Epithelial cell of proximal tubule (primary cell): ENCODE measurements at places on chromosomes 5 and 9.

DNA sequence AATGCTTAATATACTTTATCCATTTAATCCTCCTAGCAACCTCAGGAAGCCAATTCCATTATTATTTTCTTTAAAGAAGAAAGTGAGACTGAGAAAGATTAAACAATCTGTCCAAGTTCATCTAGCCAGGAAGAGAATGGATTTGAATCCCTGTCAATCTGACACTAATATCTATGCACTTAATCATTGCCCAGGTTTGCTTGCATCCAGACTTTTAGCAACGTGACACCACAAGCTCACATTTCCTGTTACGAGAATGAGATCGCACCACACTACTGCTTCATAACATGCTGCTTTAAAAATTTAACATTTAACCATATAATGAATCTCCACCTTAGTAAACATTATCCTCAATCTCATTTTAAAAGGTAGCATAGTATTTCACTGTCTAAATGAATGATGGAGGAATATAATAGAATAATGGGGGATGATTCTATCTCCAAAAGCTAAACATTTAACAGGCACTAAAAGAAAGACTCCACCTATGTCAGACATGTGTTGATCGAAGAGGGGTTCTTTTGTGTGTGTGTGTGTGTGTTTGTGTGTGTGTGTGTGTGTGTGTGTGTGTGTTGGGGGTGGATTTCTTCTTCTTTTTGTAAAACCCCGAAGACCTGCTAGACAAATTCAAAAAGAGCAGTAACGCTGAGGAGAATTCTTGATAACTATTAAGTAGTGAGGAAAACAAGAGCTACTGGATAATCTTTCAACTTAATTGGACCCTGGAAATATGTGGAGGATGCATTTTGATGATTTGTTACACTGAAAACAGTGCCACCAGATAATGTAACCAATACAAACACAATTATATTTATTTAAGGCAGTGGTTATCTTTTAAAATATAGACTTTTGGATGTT, 138.7 kb upstream of the NR3C1 start:
- DNase-seq: no peak

DNA sequence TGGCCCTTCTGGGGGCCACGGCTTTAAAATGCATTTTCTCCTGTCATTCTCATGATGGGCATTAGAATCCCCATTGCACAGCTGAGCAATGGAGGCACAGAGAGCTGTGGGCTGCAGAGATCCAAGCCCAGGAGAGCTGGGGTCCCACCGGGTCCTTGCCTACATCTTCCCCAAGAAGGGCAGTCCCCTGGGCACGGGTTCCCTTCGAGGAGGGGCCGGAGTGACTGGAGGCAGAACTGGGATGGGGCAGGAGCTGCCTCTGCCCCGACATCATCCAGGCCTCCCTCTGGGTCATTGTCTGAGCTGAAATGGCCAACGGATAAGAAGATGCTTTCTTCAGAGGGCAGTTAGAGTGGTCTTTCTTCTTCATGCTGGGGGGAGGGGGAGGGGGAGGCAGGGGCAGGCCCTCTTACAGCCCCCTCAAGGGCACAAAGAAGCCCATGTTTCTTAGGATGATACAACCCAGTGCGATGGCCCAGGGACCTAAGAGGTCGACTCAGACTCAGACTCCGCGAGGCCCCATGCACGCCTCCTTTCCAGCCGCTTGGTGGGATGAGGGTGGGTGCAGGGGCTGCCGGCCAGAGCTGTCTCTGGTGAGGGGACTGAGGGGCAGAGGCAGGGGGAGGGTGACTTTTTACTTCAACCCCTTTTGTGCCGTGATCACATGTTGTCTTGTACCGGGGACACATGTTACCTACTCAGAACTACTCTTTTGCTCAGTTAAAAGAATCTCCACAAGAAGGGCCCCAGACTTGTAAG, 112.4 kb upstream of the IRX2 start:
- no peak for DNase-seq

DNA sequence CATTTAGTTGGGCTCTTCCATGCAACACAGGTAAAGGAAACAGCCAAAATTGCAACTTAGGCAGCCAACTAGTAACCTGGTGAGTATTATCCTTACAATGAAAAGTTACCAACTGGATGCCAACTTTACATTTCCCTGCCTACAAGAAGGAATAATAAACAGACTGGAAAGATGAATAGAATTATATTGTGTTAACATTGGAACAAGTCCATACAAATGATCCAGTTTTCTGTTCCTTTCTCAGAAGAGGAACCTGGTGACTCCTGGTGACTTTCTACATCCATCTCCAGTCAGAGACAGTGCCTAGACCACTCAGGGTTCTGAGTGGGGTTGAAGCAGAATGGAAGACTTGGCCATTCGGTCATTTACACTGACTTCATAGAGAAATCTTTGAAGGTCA, 20.6 kb downstream of the MARCHF3 start:
- DNase-seq: no peak

DNA sequence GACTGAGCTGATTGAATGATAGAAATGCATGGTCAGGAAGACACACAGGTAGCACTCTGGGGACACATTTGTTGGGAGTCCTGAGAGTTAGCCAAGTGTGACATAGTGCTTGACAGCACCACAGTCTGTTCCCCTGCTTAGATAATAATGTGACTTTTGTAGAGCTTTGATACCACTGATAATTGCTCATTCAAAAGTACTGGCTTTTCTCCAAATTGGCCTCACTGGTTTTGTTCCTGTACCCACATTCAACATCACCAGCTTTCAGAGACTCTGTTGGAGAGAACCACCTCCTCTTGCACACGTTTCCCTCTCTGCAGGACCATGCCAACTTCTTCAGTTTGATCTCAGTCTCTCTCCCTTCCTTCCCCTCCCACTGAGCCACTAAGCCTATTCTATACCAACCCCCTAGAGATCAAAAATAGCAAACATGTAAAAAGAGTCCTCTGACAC, 52.5 kb upstream of the IL7R start:
- no peak for DNase-seq

DNA sequence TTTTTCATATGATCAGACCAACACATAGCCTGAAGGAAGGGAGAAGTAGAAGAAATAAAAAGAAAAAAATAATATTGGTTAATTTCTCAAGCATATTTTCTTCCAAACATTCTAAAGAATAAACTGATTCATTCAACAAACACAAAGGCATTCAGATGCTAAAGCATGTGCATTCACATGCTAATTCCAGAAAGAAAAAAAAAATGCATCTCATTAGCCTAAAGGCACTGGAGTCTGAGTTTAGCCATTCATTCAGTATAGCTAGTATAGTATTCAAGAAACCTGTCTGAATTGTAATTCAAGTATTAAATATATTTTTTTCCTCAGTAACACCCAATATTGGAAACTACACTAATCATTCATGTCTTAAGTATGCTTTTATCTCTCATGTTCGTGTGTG, 61.0 kb upstream of the FER start:
- no peak for DNase-seq

DNA sequence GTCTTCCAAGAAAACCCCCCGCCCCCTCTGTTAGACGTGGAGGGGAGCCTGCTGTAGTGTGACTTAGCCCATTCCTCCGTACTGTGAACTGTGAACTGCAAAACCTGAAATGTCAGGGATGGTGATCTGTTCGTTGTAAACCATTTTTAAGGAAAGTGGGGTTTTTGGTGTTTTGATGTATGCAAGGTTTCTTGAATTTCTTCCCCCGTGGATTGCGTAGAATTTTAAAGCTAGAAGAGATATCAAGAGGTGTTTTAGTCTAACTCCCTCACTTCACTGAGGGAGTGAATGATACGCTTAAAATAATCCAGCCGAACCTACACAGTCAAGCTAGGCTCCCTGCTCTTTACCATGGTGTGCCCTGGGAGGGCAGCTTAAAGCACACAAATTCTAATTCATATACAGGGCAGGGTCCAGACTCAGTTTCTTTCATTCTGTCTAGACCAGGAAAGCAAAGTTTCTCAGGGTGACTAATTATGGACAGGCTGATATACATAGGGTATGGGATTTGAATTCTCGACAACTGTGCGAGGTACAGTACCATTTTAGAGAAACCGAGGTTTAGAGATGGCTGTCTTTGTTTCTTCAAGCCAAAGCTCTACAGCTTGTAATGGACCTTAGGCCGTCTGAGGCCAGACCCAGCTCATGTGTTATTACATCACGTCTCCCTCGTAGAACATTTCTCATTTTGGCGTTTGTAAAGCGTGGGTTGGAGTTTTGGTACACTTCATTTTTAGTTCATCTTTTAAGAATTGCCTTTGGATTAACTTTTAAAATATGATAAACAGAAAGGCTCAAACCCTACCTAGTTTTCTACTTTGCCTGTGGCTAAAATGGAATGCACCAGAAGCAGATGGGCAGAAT, 2.7 kb downstream of the PTGER4 start:
- no peak for DNase-seq

GRCh38 chr5:3024976-3025375, 273.5 kb upstream of the IRX2 start:
- DNase-seq: no peak

DNA sequence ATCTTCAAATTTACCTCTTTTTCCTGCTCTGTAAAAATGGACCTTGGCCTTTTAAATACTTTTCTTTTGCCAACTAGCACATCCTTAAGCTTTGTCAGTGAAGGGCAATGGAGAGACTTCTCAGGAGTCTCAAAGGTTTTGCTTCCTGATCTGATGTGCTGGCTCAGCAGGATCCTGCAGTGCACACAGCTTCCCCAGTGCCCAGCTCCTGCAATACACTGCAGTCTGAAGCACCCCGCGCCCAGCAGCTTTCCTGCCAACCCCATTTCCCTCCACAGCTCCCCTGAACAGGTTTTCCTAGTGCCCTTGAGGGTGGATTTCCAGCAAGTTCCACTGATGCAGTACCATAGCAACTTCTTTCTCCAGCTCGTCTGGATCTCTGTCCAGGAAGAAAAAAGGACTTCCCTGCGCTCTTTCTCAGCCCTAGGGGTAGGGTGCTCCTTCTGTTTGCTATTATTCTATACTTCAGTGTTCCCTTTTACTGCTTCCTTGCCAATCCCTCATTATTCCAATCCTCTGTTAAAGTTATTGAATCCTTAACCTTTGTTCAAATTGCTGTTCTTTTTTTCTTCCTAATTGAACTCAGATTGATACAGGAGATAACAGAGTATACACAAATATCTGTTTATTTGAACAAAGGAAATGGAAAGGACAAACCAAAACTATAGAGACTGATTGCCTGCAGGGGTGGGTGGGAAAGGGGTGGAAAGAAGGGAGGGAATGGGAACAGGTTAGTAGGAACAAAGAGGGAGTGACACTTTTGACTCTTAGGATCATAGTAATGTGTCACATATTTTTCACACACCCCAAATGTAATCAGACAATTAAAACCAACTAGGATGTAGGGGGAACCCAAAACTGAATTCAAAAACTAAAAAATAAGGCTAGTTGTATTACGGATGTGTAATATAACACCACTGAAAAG, 8.5 kb downstream of the SNAPC3 start:
- no peak for DNase-seq

- no peak for DNase-seq
Observed at GRCh38 chr5:50898966-50899365, 232.5 kb downstream of the PARP8 start.

DNA sequence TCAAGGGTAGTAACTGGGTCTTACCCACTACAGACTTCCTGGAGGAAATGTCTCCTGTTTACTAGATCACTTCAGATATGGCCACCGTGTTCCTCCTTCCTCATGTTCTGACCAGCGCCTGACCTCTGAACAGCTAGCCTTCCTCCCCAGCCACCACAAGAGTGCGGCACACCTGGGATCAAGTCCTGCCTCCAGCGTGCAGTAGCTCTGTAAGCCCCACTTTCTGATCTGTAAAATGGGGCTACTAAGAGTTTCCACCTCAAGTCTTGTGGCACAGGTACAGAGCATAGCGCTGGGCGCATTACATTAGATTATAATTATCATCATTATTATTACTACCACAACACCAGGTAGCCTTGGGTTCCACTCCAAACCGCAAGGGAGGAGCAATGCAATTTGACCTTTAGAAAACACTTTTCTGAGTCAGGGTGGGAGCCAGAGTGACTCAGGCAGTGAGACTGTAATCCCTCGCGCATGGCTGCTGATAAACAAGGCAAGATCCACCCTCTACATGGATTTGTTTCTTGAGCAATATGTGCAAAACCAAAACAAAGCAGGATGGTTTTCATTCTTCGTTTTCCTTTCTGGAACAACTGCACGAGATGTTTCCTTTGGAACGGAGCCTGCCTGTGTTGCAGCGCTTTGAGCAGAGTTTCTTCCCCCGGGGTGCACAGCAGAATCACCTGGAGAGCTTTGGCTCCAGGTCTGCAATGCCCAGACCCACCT, 65.0 kb upstream of the ANGPTL2 start:
- DNase-seq: peak; percentile 94

DNA sequence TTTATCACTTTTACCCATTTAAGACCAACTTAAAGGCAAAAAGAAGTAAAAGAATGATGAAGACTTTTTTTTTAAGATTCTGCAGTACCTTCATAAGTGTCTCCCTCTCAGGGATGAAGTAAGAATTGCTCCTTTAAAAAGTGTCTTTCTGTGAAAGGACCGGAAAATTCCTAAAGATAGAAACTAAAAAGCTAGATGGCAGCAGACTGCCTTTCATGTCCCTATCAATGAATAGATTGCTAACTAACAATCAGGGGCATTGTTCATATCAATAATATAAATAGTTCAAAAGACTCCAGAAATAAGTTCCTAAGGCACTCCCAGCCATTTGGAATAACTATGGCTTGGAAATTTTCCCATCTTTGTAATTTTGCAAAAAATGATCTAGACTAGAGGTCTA, 558.0 kb downstream of the PDE4D start:
- no peak for DNase-seq

GRCh38 chr5:42015681-42016080, 90.6 kb downstream of the FBXO4 start:
- no peak for DNase-seq

- no peak for DNase-seq
Observed at GRCh38 chr9:72300873-72301272, 64.1 kb downstream of the ZFAND5 start.

DNA sequence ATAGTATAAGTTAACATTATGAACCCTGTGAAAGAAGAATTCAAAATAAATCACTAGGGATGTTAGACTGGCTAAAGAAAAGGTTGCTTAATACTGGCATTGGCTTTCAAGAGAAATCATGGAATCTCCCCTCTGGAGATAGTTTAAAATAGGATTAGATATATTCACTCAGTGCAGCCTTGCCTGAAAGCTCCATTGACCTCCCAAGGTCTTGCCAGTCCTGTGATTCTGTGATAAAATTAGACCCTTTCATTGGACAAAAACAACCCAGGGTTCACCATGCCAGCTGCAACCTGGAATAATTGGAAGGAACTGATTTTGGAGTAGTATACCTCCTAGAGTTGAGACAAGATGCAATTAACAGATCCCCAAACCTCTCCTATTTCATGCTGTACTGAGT, 588.1 kb upstream of the MEF2C start:
- no peak for DNase-seq

DNA sequence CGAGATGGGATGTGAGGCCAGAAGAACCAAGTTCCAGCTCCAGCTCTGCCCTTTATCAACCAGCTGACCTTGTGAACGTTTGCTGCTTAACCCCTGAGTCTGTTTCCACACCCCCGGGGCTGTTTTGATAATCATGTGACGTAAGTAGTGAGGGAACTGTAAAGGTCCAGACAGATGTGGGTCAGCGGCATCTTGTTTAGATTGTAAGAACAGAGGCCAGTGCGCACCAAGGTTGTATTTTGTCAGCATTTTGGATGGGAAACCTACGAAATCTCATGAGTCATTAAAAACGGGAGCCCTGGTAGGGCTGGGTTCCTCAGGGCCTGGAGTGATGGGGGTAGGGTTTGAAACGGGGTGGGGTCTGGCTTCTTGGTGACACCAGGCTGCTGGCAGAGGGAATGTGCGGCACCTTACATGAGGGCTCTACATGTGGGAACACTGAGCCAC, 13.8 kb upstream of the COL15A1 start:
- DNase-seq: no peak

GRCh38 chr5:100775533-100775855, 127.6 kb downstream of the ST8SIA4 start:
- DNase-seq: no peak

GRCh38 chr9:292915-293314, 78.2 kb downstream of the DOCK8 start:
- DNase-seq: no peak
